Germinal center (tissue), 1 donor: ENCODE measurements at places on chromosomes 16 and 17.
A peak's percentile ranks its signal among the peaks of the same experiment; 100 is the strongest.

GRCh38 chr17:14741491-14741890 is 440.6 kb downstream of the HS3ST3B1 start:
- no peak for DNase-seq

DNA sequence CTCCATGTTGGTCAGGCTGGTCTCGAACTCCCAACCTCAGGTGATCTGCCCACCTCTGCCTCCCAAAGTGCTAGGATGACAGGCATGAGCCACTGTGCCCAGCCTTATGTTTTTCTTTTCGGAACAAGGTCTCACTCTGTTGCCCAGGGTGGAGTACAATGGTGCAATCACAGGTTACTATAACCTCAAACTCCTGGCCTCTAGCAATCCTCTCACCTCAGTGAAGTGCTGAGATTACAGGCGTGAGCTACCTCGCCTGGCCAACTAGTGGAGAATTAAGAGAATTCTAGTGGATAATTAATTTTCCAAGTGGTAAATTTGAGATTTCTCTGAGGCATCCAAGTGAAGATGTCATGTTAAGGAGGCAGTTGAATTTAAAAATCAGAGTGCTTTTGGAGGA is 2.9 kb upstream of the FBXO47 start:
- DNase-seq, result no peak

GRCh38 chr16:3481696-3482658 is 13.3 kb downstream of the C16orf90 start:
- DNase-seq, result no peak

- DNase-seq, result no peak
Measured at GRCh38 chr17:43405861-43406260, 7.1 kb downstream of the ARL4D start.

DNA sequence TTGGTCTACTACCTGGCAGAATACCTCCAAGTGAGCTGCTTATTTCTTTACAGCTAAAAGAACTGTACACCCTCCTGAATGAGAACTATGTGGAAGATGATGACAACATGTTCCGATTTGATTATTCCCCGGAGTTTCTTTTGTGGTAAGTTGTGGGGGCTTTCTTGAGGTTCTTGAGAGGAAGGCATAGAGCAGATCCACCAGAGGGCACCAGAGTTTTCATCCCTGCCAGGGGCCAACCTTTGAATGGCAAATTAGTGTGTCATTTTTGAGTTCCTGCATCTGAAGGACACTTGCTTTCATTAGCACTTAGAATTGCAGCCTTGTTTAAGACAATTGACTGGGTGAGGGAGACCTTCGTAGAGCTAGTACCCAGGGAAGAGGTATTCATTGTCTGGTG is 35.0 kb downstream of the NMT1 start:
- peak; percentile 67 for DNase-seq

GRCh38 chr16:27517664-27518063 is 32.0 kb downstream of the GTF3C1 start:
- DNase-seq, result no peak

- DNase-seq, result no peak
Measured at GRCh38 chr16:9844361-9844760, 337.9 kb downstream of the GRIN2A start.

DNA sequence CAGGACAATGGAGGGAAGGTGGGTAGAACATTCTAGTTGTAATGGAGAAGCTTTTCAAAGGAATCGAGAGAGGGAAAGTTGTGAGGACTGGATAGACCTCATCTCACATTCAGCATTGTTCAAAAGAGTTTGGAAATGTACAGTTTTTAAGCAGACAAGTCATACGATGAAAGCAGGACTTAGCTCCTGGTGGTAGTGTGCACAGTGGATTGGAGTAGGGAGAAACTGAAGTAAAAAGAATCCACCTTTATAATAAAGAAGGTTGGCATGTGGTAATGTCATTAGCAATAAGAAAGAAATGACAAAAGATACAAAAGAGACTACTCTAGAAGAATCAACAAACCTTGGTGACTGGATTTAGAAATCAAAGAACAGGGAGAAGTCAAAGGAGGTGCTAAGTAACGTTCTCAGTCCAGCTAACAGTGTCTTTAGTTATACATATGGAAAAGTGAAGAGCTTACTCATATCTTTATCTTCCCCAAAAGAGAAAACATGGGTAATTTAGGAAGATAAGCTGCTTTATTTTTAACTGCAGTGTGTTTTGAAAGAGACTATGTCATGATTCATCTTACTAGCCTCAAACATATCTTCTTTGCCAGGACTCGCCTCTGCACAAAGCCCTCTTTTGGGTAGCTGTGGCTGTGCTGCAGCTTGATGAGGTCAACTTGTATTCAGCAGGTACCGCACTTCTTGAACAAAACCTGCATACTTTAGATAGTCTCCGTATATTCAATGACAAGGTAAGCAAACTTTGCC is 18.7 kb upstream of the EVI2A start:
- DNase-seq, result no peak

DNA sequence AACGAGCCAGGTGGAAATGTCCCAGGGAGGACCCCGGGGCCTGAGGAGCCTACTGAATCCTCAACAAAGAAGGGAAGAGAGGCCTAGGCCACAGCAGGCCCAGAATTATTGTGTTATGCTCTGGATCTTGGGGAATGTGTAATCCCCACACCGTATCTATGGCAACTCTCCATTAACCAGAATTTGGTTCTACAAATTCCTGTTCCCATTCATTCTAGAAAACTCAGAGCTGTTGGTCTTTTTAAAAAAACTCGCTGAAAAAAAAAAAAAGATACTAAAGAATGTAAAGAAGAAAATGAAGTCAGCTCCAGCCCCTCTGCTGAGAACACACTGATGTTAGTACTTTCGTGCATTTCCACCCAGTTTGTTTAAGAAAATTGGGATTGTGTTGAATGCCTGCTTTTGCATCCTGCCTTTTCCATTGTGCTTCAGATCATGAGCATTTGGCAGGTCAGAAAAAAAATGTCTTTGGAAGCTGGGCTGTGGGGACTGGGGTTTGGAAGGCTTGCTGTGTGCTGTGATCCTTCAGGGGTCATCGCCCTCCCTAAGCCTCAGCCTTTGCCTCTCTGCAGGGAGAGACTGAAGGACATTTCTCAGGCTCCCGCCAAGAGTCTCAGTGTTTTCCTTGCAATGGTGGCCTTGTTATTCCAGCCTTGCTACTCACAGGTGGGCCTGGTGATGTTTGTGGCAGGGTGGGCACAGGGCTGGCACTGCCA is 69.5 kb downstream of the SREBF1 start:
- DNase-seq, result no peak

DNA sequence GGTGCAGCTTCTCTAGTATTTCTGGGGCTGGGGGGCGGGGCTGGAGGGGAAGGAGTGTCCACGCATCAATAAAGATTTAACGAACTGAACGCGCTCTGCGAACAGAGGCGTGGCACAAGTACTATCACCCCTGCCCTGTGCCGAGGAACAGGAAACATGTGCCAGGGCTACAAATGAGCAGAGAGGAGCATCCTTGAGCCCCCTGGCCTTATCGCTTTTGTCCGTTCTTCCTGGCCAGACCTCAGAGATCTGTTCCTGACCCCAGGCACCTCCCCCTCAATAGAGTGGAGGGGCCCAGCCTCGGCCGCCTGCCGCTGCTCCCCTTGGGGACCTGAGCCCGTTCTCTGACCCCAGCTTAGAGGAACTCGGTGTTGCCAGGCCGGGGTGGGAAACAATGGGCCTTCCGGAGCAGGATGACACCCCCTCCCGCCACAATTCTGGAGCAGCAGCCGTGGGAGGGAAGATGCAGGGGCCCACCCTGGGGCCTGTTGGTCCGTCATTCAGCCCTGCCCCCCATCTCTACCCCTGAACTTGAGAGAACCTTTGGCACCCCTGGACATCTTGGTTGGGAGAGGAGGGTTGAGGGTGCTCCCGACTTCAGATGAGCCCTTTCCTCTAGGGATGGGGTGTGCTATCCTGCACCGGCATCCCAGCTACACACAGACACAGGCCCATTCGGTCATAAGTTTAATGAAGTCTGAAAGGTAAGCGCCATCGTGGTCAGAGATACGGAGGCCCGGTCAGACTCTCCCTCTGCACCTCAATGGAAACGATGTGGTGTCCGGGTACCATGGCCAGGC is 1.1 kb downstream of the NAA38 start:
- DNase-seq, result peak; percentile 31

DNA sequence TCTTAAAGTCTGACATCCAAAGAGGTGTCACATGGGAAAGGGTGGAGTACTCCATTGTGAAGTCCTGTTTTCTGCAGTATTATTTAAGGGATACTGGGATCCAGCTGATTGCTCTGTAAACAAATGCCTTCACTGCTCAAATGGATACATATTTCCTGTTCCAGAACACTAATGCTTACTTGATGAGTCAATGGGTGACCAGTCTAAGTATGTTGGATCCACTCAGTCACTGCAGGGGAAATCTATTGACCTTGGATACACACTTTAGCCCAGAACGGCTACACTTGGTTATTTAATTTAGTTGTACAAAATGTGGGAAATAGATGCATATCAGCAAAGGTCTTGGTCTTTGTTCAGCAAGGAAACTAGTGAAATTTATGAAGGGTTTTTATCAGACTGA is 261.4 kb downstream of the MAP2K4 start:
- DNase-seq, result no peak

GRCh38 chr16:55384288-55385247 is 60.6 kb downstream of the IRX6 start:
- DNase-seq, result no peak

DNA sequence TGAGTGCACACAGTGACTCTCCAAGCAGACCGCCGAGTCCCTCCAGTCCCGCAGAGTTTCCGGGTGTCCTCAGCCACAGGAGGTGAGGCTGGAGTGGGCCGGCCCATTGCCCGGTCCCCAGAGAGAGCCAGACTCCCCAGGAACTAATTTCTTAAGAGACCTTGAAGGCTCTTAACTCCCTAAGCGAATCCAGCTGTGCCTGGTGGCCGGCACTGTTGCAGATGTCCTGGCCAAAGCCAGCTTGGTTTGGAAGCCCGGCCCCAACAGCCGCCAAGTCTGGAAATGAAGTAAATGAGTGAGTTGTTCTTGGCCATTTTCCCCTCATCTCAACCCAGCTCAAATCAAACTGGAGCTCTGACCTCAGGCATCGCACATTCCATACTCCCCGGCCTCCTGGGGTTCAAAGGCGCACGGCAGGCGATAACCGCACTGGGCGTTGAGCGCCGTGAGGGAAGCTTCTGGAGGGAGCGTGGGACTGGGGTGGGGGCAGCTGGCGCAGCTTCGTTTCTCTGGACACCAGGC is 42.0 kb downstream of the CMIP start:
- no peak for DNase-seq
